Psoas muscle (tissue), 8 donors: ENCODE measurements at places on chromosomes 16 and 17. TPM values are rescaled to one million over a fixed set of nuclear protein-coding genes. Genes with fewer than 3 reads are reported as not detected.

DNA sequence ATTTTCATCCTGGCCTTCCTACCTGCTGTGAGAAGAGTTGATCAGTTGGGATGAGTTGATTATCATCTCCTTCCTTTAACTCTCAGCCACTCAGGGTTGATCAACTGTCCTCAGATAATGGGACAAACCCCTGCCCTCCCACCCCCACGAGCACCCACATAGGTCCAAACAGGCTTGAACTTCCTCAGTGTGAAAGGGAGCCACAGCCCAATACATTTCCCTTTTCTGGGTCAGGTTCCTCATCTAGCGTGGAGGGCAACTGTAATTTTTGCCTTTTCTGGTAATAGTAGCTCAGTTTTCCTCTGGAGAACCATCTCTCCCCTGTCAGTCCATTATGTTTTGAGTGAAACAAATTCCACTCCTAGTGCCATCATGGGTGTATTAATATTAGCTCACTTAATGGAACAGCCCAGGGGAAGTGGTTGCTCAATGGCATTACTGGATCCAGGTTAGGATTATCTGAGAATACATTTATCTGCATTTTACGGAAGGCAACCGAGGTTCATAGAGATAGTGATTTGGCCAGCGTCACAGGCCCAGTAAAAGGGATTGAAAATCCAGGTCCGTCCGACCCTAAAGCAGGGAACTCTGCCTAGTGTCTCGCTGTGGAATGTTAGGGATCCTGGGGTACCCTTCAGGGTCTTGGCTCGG lies 476 bp upstream of the LPCAT2 start:
- no peak overlapping the region for H3K27ac ChIP-seq
- no peaks in the 10 kb centered on the region for H3K36me3 ChIP-seq

- H3K4me1 ChIP-seq = peaks cover 12% of the 10 kb centered on the region
- H3K27ac ChIP-seq = no peak overlapping the region
- peak; percentile 55 for DNase-seq
- H3K4me3 ChIP-seq = no peak overlapping the region
- peaks cover 91% of the 10 kb centered on the region for H3K36me3 ChIP-seq
Measured at GRCh38 chr17:45270828-45271418, 9.0 kb upstream of the SPATA32 start.

- no peak overlapping the region for H3K27ac ChIP-seq
- DNase-seq = peak; percentile 51
- no peaks in the 10 kb centered on the region for H3K27me3 ChIP-seq
- H3K4me3 ChIP-seq = no peak overlapping the region
- no peaks in the 10 kb centered on the region for H3K36me3 ChIP-seq
Measured at GRCh38 chr16:52912565-52913173, 140.0 kb downstream of the CHD9NB start.

The PGAP6 gene
- total RNA-seq = 34.7 TPM

DNA sequence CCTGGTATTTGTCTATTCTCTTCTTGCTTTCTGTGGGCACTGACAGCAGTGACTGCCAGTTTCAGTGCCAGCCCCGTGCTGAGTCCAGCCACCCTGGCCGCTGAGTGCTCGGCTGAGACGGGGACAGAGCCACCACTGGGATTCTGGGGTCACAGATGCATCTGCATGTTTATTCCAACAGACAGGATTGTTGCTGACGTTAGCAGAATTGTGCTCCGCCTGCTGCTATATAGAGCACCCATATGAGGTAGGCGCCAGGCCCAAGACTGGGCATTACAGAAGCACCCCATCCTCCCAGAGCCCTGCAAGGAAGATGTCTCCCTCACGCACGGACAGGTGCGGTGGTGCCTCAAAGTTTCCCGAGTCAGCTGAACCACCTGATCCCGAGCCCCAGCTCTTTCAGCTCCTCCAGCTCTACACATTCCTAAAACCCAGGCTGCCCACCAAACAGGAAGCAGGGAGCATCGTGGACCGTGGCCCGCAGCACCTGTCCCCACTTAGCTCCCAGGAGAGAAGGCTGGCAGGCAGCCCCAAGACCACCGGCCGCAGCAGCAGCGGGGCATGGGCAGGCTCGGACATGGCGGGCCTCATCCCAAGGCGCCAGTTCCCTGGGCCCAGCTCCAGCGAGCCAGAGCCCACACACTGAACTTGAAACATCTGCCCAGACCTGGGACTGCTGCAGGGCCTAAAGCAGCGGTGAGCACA lies 44.9 kb upstream of the RASD1 start:
- H3K27me3 ChIP-seq = no peaks in the 10 kb centered on the region
- no peaks in the 10 kb centered on the region for H3K36me3 ChIP-seq
- no peak overlapping the region for H3K4me3 ChIP-seq
- peak; percentile 42 for DNase-seq
- peaks cover 9% of the 10 kb centered on the region for H3K4me1 ChIP-seq

DNA sequence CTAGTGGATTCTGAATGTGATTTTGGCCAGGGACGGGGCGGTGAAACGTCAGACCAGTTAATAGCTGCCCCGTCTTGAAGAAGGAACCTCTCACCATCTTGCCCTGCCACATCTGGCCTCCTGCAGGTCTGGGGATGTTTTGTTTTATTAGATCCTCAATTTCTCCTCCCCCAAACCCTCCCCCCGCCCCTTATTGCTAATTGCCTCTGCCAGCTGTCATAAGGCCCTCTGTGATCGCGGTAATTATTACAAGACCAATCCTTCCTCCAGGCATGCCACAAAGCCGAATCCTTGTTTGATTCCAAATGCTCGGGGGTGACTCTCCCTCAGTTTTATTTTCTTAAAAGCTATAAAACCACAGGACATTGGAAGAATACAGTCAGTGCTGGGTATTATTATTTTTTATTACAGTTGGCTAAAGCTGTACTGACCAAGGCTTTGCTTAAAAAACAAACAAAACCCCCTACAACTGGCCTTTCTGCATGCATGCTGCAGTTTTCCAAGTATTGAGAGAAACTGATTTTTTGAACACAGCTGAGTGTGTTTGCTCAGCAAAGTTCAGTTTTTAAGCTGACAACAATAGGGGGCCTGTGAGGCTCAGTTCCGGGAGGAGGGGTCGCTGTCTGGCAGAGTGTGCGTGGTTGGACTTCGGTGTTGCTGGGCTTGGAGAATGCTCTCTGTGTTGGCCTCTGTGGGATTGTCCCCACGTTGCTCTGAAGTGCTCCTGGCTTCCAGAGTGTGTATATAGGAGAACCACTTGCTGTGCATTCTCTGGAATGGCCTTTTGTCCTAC lies 1.7 kb downstream of the KSR1 start:
- H3K27me3 ChIP-seq = no peaks in the 10 kb centered on the region
- no peak overlapping the region for H3K27ac ChIP-seq
- H3K36me3 ChIP-seq = no peaks in the 10 kb centered on the region
- no peak for DNase-seq
- H3K4me3 ChIP-seq = peak overlapping the region; percentile 87
- H3K4me1 ChIP-seq = peaks cover 7% of the 10 kb centered on the region

The C17orf67 gene
- total RNA-seq = 0.29 TPM

The DPEP2 gene
- total RNA-seq = 0.25 TPM

GRCh38 chr17:32871746-32872145 lies 5.2 kb downstream of the MYO1D start:
- DNase-seq = no peak
- no peak overlapping the region for H3K27ac ChIP-seq
- peaks cover 26% of the 10 kb centered on the region for H3K4me1 ChIP-seq
- no peak overlapping the region for H3K4me3 ChIP-seq
- no peaks in the 10 kb centered on the region for H3K36me3 ChIP-seq
- H3K27me3 ChIP-seq = no peaks in the 10 kb centered on the region

- no peak for DNase-seq
- peaks cover 28% of the 10 kb centered on the region for H3K4me1 ChIP-seq
- no peak overlapping the region for H3K27ac ChIP-seq
- H3K36me3 ChIP-seq = no peaks in the 10 kb centered on the region
- no peak overlapping the region for H3K4me3 ChIP-seq
Measured at GRCh38 chr17:76076765-76077583, 2.0 kb upstream of the ZACN start.

The PSMD3 gene
- total RNA-seq = 137 TPM

GRCh38 chr17:78345791-78346494 lies 13.9 kb downstream of the SOCS3 start:
- H3K36me3 ChIP-seq = no peaks in the 10 kb centered on the region
- H3K4me1 ChIP-seq = peaks cover 67% of the 10 kb centered on the region
- H3K27ac ChIP-seq = peak overlapping the region; percentile 98
- no peak for DNase-seq

GRCh38 chr16:23062524-23062923 lies 86.7 kb downstream of the USP31 start:
- peaks cover 6% of the 10 kb centered on the region for H3K27me3 ChIP-seq
- no peaks in the 10 kb centered on the region for H3K4me1 ChIP-seq
- no peak overlapping the region for H3K4me3 ChIP-seq
- DNase-seq = no peak
- H3K36me3 ChIP-seq = peaks cover 2% of the 10 kb centered on the region
- no peak overlapping the region for H3K27ac ChIP-seq

DNA sequence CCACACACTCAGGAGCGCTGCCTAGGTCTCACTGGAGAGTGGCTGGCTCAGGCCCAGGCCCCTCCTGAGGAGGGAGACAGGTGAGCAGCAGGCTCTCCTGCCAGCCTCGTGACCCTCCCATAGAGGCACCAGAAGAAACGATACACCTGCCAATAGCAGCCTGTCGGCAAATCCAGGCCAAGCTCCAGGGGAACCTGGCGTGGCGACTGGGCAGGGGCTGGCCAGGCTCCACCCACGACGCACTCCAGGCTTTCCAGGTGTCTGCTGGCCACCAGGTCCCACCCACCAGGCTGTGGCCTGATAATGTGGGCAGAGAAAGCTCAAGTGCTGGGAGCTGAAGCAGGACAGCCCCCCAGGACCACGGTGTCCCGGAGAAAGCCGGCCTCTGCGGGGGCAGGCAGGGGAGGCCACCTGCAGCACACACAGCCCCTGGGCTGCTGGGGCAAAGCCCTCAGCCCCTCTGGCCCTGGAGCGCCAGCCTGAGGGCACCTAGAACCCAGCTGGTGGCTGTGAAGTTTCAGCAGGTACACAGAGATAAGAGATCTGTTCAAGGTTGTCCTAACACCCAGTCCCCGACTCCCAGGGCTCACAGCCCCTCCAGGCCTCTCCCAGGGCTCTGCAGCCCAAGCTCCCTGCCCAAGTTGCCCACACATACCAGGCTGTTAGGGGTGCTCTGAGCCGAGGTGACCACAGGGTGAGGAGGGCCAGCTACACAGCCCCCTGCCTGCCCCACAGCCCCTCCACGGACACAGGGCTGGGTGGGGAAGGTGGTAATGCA lies 2.4 kb downstream of the PGAP6 start:
- no peak overlapping the region for H3K4me3 ChIP-seq
- no peak overlapping the region for H3K27ac ChIP-seq
- DNase-seq = no peak
- no peaks in the 10 kb centered on the region for H3K27me3 ChIP-seq
- H3K4me1 ChIP-seq = peaks cover 27% of the 10 kb centered on the region

- H3K27ac ChIP-seq = no peak overlapping the region
- no peak overlapping the region for H3K4me3 ChIP-seq
- DNase-seq = no peak
Measured at GRCh38 chr17:60442271-60443173, 20.2 kb downstream of the CHCT1 start.

DNA sequence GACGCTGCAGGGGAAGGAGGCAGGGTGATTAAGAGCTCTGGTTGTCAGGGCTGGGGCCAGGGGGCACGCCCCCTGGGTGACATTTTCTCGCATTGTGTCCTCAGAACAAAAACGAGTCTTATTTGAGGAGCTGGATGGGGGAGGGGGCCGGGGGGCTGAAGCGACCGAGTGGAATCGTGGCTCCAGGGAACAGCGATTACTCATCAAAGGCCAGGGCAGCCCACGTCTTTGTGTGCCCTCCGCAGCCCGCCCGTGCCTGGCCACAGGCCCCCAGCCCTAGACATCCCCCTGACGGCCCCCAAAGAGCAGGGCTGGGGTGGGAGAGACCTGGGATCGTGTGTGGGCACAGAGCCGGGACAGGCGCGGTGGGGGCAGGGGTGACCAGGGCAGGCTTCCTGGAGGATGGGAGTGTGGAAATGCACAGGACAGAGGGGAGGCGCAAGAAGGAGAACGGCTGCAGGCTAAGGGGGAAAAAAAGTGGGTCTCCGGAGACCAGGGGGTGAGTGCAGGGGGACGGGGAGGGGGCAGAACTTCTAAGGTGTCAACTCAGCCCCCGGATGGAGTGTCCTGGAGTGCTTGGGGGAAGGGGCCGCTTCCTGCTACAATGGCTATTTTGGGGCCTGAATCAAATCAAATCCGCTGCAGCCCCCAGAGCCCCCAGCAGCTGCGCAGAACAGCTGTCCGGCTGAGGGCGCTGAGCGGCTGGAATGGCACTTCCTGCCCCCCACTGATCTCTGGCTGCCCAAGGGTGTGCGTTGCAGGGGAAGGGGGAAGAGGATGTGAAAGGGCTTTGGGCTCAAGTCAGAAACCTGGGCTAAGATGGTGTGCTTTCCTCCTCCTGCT lies 24.0 kb upstream of the PHB1 start:
- H3K36me3 ChIP-seq = no peaks in the 10 kb centered on the region
- H3K27me3 ChIP-seq = no peaks in the 10 kb centered on the region
- DNase-seq = no peak
- no peak overlapping the region for H3K4me3 ChIP-seq
- no peaks in the 10 kb centered on the region for H3K4me1 ChIP-seq

DNA sequence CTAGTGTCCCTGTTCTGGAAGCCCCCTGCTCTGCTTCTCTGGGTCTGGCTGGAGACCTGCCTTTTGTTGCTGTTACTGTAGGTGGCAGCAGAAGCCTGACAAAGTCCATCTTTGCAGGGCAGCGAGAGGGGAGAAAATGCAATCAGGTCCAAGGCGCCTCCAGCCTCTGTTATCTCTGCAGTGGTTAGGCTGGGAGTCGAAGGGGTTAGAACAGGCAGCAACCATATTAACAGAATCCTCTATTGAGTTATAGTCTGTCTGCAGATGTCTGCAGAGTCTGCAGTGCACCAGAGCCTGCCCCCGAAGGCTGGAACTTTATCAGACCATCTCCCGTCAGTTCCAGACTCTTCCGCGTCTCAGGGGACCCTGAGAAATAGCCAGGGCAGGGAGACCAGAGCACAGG lies 404.9 kb upstream of the EEF2KMT start:
- no peak overlapping the region for H3K27ac ChIP-seq
- H3K36me3 ChIP-seq = no peaks in the 10 kb centered on the region
- H3K4me3 ChIP-seq = no peak overlapping the region
- DNase-seq = no peak

GRCh38 chr16:76683051-76683450 lies 405.9 kb downstream of the CNTNAP4 start:
- no peak overlapping the region for H3K27ac ChIP-seq
- no peak overlapping the region for H3K4me3 ChIP-seq
- DNase-seq = no peak
- H3K27me3 ChIP-seq = no peaks in the 10 kb centered on the region
- H3K36me3 ChIP-seq = no peaks in the 10 kb centered on the region
- no peaks in the 10 kb centered on the region for H3K4me1 ChIP-seq

DNA sequence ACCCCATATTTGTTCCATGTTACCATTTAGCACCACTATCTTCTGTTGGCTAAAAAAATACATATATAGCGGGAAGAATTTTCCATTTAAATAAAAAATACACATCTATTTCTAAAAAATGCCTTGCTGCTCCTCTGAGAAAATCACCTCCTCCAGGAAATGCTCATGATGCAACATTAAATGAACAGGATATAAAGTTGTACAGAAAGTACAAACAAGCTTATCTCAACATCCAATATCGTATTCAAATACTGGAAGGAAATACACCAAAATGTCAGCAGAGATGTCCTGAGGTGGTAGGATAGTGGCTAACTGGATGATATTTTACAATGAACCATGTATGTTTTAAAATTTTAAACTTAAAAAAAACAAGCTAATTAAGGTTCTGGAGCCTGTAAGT lies 21.3 kb downstream of the GNA13 start:
- H3K27me3 ChIP-seq = no peaks in the 10 kb centered on the region
- no peaks in the 10 kb centered on the region for H3K36me3 ChIP-seq
- DNase-seq = no peak

GRCh38 chr17:43529947-43530287 lies 16.2 kb downstream of the ETV4 start:
- no peak for DNase-seq
- H3K27ac ChIP-seq = peak overlapping the region; percentile 71
- peaks cover 27% of the 10 kb centered on the region for H3K4me1 ChIP-seq

The MYCBPAP gene
- 0.99 TPM for total RNA-seq
